Right renal cortex interstitium (tissue), 3 donors: ENCODE measurements at places on chromosomes 1 and 21. TPM values are rescaled to one million over a fixed set of nuclear protein-coding genes. Genes with fewer than 3 reads are reported as not detected.

DNA sequence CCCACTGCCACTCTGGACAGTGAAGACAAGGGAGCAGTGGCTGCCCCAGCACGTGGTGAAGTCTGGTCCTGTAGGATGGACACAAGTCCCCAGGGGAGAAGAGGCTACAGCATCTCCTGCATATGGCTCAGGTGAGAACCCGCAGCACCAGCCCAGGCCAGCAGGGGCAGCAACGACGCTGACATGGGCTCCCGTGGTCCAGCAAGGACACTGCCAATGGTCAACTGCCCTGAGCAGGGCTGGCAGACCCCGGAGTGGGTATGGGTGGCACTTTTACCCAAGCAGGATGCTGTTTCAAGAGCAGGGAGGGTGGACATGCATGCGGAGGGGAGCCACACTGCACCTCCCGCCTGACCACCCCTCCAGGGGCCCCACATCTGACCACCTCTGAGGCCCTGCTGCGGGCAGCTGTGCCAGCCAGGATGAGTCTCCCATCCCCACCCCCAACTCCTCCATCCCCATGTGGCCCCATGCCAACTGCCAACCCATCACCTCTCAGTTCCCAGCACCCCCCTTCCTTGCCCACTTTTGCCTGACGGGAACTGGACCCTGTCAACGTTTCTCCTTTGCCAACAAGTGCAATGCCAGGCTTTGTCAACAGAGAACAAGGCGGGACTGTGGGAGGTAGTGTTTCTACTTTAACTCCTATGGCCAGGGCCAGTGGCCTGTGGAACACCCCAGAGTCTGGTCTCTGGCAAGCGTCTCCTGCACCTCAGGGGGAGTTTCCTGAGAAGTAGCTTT, 8.6 kb downstream of the MORN1 start:
- DNase-seq: no peak

- no peak for DNase-seq
Observed at GRCh38 chr1:26717017-26717491, 21.2 kb downstream of the ARID1A start.

DNA sequence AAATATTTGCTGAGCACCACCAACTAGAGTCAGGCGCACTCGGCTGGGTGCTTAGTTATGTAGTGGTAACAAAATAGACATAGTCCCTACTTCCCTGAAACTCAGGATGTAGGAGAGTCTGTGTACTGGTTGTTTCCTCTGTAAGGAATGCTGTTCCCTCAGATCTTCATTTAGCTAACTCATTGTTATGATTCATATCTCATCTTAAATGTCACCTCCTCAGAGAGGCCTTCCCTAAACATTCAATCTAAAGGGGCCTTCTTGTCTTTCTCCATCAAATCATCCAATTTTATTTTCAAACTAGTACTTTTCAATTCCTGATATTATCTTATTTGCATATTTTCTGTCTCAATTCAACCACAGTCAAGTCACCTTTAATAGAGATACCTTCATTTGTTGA, 132.9 kb downstream of the PIK3R3 start:
- DNase-seq: no peak

DNA sequence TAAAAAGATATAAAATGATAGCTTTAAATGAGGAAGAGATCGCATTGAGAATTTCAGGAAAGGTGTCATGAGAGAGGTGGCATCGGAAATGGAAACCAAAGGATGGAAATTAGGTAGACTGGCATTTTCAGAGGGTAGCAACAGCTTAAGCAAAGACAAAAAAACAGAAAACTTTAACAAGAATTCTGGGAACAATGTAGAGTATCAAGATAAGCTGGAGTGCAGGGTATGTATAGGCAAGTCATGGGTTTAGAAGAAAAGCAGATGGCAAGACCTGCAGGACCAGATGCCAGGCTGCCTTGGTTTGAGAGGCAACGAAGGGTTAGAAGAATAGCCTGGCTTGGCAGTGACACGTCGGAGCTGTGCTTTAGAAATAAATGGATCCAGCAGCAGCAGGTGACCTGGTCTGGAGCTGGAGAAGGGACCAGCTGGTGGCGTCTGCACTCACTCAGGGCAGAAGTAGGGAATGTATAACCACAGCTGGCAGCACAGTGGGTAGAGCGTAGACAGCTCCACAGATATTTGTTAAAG, 149.4 kb upstream of the TIAM1 start:
- no peak for DNase-seq

- DNase-seq: no peak
Observed at GRCh38 chr1:29315262-29315661, 78.9 kb downstream of the PTPRU start.

- no peak for DNase-seq
Observed at GRCh38 chr21:38914528-38915293, 109.0 kb downstream of the ETS2 start.

DNA sequence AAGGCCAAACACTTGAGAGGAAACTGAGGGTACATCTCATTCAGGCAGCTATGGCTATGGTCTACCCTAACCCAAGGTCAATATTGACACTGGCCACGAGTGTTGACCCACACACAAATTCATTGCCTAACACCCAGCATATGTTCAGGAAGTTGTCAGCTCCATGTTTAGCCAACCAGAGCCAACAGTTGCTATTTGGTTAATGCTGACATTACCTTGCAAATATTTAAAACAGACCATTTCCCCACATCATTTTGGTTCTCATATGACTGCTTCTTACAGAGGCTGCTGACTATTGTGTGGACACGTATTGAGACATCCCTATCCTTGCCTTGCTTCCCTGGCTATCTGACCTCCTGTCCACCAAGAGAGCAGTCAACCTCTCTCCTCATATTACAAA, 97.3 kb downstream of the LMX1A start:
- no peak for DNase-seq

- DNase-seq: no peak
Observed at GRCh38 chr1:30642391-30643120, 80.8 kb downstream of the MATN1 start.

DNA sequence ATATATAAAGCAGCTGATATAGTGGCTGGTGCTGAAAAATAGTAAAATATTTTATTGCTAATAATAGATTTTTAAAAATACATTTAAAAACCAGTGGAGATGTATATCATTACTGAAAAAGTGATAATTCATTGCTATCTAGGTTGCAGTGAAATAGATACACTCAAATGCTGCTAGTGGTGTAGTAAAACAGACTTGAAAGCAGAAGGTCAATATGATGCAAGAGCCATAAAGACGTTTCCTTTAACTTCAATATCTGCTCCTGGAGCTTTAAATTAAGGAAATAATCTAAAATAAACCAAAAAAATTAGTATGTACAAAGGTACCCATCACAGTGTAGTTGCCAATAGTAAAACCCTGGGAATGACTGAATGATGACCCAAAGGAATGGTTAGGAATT, 26.2 kb downstream of the RHEX start:
- no peak for DNase-seq

GRCh38 chr21:39670701-39671100, 58.0 kb downstream of the B3GALT5 start:
- DNase-seq: no peak

Gene TPTE
- not detected for polyA plus RNA-seq

Gene NECAP2
- 69.6 TPM for polyA plus RNA-seq
